ENCODE measurements at places on chromosomes 16 and 17.
A peak's percentile ranks its signal among the peaks of the same experiment; 100 is the strongest.

DNA sequence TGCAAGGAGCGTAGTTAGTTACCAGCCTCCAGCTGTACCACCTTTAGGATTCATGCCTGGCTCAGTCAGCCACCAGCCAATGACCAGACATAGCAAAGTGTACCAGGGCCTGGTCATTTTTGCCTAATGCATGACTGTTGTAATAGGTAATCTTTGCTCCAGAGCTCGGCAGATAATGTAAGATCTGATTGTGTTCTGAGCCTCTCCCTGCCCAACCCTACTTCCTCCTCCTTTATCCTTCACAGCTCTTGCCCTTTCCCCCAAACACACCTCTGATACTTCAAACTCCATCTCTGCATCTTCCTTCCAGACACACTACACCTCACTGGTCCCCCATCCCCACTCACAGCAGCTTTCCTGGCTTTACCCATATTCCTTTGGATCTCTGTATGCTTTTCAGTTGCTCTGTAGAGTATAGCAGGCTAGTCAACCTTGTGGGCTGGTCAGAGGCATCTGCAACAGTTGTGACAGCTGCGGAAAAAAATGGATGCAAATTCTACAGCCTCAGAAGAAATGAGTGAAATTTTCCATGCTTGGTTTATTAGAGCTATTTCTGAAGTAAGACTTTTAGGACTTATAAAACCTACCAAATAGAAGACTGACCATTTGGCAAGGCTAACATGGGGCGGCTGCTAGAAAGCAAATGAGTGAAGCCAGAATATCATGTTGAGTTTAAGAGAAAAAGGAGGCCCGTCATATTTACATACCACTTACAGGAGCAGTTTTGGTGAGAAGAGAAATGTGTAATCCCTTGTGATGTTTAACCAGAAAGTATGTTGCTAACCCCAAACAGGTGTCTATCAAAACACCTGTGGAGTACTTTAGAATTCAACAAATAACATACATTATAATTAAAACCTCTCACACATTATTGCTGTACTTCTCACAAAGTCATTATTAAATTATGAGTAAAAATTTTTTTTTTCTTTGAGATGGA lies 19.9 kb upstream of the C16orf87 start:
- DNase-seq: no peak

DNA sequence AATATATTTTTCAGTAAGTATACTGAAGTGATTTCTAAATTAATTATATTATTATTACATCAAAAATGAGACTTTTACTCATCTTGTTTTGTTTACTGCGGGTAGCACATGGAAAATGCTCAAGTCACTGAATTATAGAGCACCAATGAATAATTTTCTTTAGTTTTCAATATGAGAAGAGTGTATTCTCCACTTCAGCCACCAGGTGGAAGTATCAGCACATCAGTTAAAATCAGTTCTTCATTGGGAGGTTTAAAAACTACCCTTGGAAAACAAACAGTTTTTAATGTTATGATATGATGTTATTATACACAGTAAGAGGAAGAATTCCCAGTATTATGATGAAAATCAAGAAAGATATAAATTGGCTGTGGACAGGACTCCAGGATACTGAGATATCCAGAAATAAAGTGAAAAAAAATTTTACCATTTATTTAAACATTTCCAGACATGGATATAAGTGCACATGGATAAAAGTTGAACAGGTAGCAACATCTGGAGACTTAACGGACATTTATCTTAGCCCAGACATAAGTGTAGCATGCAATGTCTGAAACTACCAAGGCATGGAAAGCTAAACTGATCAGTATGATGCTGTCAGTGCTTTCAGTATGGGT lies 467.3 kb downstream of the KCNJ2 start:
- peak; percentile 75 for DNase-seq

DNA sequence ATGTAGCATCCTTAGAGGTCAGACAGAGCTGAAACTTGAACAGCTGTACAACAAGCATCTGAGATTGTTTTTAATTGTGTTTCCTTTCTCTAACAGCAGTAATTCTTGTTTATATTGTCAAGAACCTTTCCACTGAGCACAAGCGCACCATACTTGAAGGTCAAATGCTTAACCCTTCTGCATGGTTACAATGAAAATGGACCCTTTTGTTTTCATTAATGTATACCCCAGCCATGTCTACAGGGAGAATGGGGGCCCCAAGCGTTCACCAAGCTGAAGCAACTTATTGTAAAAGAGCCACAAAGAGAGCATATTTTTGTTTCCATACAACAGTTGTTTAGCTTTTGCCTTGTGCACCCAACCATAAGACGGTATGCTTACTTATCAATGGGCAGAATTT lies 210.8 kb downstream of the FTO start:
- DNase-seq: no peak

- no peak for DNase-seq
Observed at GRCh38 chr17:45396496-45397205, 36.0 kb downstream of the ARHGAP27 start.

- no peak for DNase-seq
Observed at GRCh38 chr17:78999947-79000395, 9.6 kb downstream of the CANT1 start.

- no peak for DNase-seq
Observed at GRCh38 chr17:81218991-81219390, 3.8 kb downstream of the CEP131 start.

DNA sequence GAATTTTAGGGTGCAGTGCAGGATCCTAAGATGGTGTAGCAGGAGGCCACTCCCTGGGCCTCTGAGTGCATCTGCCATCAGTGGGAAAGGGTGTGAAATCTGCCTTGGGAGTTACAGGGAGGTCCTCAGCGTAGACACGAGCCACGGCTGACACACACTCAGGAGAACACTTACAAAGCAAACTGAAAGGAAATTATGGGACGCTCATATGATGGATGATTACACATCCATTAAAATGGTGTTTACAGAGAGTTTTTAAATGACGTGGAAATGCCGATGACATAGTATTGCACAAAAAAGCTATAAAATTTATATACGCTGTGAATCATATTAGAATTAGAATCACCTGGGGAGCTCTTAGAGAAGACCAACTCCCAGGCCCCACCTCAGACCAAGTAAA lies 175.2 kb downstream of the CCDC182 start:
- no peak for DNase-seq

DNA sequence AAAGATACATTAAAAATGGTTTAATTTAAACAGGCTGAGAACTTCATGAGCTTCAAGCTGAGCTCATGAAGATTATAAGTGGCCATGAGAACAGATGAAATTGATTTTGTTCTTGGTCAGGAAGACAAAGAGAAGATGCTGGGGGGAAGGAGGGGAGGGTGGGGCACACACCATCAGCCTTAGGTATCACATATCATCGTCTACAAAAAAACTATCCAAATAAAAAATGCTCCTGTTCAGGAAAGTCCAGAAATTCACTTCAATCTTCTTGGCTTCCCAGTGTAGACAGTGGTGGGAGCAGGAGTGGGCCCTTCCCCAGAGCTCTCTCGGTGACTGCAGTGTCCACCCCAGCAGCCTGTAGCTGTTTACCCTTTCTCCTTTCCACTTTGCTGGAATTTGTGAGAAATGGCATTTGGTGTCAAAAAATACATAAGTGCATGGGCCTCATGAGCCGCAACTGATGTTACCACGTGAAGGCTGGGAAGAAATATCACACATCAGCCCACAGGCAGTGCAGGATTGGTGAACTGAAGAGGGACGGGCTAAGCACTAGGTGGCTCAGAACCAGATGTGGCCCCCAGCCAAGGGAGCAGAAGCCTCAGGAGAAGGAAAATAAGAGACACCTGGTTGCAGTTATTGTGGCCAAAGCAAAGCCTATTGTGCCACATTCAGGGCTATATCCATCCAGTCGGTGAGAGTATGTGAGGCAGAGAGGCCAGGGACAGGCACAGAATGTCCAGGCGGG lies 6.1 kb downstream of the KRT37 start:
- no peak for DNase-seq

- DNase-seq: no peak
Observed at GRCh38 chr17:321386-321941, 31.1 kb downstream of the RPH3AL start.

Measured in NCI-H1694 (cell line).